ENCODE measurements at places on chromosomes 7 and 10.

GRCh38 chr10:50216418-50216817 is 34.9 kb downstream of the ASAH2 start:
- DNase-seq, result no peak

- peak; percentile 30 for DNase-seq
Observed at GRCh38 chr7:2399848-2400587, 3.4 kb upstream of the CHST12 start.

DNA sequence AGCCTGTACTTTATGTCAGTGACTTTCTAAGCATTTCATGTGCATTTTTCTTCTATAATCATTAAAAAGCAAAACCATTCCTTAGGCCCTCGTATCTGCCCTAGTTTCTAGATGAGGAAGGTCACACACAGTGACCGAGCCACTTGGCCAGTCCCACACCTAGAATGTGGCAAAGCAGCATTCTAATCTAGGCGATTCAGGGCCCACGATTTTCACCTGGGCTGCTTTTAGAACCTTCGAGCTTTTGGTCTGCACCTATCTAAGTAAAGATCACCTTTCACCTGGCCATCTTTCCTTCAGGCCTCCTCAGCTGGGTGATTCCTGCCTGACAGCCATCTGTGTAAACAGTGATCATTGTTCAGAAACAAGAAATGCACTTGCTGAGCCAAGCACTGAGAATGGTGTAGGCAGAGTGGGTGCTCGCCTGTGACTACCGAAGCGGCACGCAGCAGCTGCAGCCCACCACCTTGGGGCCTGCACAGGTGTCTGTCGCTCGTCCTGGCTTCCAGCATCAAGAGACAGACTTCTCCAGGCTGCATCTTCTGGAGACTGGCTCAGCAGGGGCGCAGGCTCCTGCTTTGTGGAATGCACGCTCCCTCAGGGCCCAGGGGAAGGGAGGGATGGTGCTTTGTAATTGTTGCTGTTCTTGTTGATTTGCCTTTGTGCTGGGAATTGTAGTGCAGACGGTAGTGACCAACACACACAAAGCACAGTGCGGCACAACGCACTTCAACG is 149.0 kb upstream of the INSYN2A start:
- DNase-seq, result no peak

GRCh38 chr7:4144811-4145510 is 537.1 kb upstream of the FOXK1 start:
- no peak for DNase-seq

GRCh38 chr7:1894906-1895663 is 225.0 kb downstream of the ELFN1 start:
- no peak for DNase-seq

GRCh38 chr10:112663234-112664125 is 216.5 kb downstream of the VTI1A start:
- peak; percentile 41 for DNase-seq

GRCh38 chr7:128456255-128456725 is 612 bp downstream of the HILPDA start:
- peak; percentile 55 for DNase-seq

DNA sequence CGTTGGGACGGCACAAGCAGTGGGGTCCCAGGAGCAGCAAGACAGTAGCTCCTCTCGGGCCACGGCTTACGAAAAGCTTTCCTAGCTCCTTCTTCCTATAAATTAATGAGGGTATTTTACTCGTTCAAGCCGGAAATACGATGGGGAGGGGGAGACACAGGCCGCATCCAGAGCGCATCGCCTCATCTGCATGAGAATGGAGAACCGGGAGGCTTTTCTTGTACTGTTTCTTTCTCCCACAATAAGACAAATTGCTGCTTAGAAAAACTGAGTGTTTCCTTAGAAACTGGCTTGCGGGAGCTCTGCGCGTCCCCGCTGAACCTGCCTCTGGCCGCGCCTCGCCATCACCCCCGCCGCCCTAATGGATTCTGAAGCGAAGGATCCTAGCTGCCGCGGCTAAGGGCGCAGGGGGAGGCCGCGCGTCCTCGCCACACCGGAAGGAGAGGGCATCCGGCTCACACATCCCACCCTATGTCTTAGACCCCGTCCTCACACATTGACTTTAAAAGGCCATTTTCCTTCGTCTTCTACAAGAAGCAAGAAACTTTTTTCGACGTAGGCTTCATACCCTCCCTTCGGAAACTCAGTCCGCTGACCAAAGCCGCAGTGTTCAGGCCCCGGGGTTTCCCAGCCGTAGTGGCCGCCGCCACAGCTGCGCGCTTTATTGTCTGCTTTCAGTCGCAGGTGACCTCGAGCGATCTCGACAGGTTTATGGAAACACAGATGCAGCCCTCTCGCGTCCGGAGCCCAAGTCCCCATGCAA is 8.8 kb downstream of the NXPH1 start:
- DNase-seq, result no peak

DNA sequence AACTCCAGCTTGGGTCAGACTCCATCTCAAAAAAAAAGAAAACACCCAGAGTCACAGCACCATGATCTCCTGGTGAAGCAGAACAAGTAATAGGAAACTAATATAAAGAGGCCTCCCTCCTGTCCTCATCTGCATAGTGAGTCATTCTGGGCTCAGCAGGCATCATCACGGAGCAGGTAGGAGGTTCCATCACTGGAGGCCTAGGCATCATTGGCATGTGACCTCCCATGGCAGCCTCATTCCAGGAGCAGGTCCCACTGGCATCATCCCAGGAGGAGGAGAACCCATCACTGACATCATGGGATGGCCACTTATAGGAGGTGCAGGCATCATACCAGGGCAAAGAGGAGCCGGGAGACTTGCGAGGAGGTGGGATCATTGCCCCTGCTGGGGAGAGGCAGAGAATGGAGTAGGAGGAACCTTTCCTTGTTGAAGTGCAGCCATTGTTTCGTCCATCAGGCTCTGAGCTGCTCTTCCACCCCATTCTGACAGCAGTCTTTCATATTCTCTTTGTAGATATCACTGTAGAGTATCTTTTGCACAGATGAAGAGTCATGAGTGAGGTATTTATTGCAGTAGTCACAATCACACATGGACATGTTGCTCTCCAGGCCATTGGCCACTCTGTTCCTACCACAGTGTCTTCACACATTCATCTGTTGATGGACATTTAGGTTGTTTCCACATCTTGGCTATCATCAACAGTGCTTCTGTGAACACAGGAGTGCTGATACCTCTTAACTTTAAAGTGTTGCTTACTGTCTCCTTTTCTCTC is 73.8 kb downstream of the OSBPL3 start:
- no peak for DNase-seq

- no peak for DNase-seq
Observed at GRCh38 chr10:124719213-124719851, 24.8 kb downstream of the FAM53B start.

GRCh38 chr10:119350502-119351097 is 143.2 kb downstream of the GRK5 start:
- DNase-seq, result no peak

GRCh38 chr7:74094224-74095101 is 10.9 kb downstream of the LIMK1 start:
- peak; percentile 92 for DNase-seq

DNA sequence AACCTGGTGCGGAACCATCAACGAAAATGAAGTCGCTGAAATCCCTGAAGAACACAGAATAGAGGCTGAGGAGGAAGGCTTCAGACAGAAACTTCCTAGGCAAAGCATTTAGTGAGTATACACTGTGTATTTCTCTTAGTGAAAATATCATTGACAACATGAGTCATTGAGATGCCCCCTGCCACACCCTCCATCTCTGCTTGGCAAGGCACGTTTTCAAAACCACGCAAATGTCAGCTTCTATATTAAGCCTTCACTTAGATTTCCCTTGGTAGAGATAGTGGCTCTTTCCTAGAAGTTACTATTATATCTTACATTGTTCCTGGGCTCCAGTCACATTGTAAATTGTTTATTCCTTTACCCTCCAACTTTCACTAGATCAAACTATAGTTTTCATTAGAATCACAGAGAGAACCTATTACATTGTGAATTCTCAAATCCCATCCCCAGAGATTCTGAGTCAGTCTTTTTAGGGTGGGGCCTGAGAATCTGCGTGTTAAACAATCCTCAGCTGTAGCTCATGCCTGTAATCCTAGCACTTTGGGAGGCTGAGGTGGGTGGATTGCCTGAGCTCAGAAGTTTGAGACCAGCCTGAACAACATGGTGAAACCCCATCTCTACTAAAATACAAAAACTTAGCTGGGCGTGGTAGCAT is 4.6 kb upstream of the SKAP2 start:
- DNase-seq, result no peak

GRCh38 chr10:30154561-30154960 is 95.2 kb upstream of the JCAD start:
- no peak for DNase-seq

DNA sequence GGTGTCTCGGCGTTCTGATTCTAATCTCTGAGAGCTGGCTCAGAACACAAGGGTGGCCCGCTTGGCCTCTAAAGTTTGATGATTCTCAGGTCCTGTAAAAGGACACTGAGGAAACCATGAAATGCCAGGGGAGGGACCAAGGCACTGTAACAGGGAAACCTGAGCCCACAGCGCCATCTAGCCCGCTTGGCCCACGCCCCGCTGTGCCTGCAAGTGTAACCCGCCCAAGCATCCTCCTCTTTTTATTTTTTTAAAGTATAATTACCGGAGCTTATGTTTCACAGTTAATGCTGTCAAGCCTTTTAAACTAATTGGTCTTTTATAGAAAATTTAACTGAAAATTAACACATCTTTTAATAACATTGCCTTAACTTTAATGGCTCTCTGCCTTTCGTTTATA is 734.7 kb downstream of the KCNMA1 start:
- peak; percentile 35 for DNase-seq

- no peak for DNase-seq
Observed at GRCh38 chr10:6187278-6187677, 15.5 kb upstream of the PFKFB3 start.

DNA sequence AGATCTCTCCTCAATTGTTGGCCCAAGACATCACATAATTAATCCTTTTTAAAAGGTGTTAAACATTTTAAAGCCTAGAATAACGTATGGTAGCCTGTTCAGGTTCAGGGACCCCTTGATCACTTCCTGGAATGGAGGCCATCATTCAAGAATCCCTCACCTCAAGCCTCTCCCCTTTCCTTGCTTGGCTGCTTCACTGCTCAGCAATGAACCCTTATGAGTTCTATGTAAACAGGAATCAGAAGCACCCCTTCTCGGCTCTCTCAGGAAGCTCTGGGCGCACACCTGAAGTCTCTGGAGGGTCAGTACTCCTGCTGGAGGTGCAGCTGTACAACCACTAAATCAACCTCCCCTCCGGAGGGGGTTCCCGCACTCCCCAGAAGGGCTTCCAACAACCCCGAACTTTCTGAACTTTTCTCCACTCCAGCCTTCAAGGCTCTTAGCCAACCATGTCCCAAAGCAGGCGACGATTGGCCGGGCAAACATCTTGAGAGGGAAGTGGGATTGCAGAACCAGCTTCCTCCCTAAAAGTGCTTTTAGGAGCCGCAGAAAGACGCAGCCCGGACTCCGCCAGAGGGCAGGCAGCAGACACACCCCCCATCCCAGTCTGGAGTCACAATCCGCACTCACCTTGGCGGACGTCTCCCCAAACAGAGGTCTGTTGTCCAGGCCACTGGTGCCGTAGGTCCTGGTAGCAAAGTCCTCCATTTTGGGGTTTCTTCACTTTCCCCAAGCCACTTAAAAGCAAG is 562 bp downstream of the TMEM243 start:
- DNase-seq, result peak; percentile 68

DNA sequence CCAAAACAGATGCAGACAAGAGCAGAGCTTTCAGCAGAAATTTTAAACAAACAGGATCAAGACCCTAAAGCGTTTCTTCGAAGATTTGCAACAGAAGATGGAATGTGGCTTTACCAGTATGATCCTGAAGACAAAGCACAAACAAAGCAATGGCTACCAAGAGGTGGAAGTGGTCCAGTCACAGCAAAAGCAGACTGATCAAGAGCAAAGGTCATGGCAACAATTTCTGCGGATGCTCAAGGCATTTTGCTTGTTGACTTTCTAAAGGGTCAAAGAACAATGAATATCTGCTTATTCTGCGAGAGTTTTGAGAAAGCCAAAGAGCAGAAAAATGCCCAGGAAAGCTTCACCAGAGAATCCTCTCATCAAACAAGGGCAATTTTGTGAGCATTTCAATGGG is 130.4 kb downstream of the MBL2 start:
- no peak for DNase-seq

DNA sequence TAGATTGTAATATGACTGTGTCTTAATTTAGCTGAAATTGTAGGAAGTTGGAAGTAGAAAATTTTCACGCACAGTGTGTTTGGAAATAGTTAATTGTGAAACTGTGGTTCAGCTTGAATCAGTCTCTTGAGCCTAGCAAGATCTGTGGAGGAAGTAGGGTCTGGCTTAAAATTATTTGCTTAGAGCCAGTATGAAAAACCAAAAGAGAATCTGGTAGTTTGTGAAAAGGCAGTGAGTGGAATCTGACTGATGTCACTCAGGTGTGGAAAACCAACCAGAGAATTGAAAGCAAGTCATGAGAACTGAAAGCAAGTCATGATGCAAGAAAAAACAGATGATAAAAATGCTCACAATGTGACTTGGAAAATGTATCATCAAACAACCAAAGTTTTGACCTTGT is 11.5 kb downstream of the LIPJ start:
- no peak for DNase-seq

- DNase-seq, result no peak
Observed at GRCh38 chr10:83987216-83987615, 152.1 kb upstream of the GHITM start.

- no peak for DNase-seq
Observed at GRCh38 chr7:149851449-149851848, 13.3 kb downstream of the ZNF862 start.

- DNase-seq, result no peak
Observed at GRCh38 chr10:77504196-77504872, 133.3 kb downstream of the KCNMA1 start.

- DNase-seq, result peak; percentile 53
Observed at GRCh38 chr10:24209432-24209771, 464 bp downstream of the KIAA1217 start.

DNA sequence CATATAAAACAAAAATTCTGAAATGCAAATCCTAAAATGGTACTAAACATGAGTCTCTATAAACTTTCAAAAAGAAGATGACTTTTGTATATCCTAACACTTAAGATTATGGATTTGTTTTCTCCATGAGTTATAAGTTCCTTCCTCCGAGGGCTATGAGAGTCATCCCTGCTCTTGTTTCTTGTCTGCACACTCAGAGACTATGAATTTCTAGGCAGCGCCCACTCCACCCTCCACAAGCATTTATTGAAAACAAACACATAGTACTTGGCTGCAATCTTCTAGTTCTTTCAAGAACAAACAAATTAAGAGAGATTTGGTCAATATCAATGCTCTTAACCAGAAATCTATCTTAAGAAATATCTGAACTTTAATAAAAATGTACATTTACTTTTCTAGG is 211.7 kb downstream of the DKK1 start:
- DNase-seq, result no peak

DNA sequence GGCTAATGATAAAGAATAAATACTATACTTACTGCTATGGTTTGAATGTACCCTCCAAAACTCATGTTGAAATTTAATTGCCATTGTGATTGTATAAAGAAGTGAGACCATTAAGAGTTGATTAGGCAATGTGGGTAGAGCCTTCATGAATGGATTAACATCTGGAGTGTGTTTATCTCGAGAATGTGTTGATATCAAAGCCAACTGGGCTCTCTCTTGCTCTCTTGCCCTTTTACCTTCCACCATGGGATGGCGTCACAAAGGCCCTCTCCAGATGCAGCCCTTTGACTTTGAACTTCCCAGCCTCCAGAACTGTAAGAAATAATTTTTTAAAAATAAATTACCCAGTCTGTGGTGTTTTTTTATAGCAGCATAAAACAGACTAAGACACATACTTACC is 50.1 kb upstream of the GHITM start:
- DNase-seq, result no peak

GRCh38 chr7:67803789-67804188 is 807.2 kb downstream of the TYW1 start:
- no peak for DNase-seq
